Spinal cord (tissue), 10 donors: ENCODE measurements at places on chromosomes 3 and 15.

DNA sequence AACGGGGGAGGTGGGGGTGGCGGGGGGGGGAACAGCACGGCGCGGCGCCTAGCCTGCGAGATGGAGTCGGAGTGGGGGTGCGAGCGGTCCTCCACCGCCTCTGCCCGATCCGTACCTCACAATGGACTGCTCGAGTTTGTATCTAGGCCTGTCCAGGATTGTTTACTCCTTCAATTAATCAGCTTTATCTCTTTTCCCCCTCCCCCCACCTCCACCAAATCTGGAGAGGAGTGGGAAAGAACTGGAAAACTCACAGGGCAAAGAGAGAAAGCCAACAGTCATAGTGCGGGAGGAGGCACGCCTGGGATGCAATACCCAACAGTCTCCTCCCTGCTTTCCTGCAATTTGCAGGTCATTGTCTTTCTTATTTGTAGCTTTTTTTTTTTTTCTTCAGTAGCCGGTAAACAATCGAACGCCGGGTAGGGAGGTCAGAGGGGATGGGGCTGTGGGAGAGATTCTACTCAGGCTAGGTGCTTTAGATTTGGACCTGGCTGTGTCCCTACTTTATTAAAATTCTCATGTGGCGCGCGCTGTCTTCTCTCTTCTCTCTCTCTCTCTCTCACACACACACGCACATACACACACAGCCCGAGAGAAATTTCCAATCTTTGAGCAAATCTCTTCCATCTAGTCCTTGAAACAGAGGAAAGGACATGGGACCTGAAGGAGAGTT, 6.9 kb upstream of the MEIS2 start:
- no peak for DNase-seq

DNA sequence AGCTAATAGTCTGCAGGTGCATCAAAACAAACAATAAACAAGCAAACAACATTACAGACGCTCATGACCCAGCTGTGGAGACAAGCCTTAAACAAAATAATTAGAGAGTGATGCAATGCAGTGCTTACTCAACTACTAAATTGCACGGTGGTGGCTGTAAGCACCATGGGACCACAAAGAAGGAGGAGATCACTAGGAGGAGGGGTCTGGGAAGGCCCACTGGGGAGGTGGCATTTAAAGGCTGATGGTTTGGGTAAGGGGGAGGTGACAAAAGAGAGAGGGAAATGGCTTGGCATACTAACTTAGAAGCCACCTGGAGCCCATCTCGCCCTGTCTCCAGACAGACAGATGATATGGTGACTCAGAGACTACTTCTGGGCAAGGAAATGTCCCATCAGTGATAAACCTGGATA, 516.7 kb downstream of the FOXP1 start:
- DNase-seq: no peak

DNA sequence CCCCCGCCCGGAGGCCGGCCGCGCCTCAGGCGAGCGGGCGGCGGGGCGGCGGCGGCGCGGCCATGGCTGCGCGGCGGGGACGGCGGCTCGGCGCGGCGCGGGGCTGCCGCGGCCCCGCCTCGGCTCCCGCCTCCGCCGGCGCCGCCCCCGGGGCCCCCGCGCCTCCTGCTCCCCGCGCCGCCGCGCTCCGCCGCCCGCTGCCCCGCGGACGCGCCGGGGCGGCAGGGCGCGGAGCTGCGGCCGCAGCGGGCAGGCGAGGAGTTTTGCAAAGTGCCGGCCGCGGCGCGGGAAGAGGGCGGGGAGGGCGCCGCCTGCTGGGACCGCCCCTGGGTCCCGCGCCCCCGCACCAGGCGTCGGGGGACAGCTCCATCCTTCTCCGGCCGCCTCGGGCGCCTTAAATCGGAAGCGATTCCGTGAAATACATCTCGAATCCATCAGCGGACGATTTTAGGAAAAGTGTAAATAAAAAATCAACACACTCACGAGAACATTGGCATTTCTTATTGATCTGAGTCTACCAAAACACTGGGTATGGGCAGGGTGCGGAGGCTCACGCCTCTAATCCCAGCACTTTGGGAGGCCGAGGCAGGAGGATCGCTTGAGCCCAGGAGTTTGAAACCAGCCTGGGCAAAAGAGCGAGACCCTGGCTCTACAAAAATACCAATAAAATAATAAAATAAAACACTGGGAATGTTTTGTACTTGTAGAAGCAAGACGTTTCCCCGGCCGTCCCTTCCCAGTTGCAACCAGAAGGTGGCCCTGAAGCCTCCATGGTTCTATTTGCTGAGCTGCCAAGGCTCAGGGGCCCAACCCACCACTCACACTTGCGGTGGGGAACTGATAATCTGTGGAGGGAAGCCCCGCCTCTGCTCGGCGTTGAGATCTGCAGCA, 136.9 kb downstream of the NUP210 start:
- DNase-seq: peak; percentile 40

DNA sequence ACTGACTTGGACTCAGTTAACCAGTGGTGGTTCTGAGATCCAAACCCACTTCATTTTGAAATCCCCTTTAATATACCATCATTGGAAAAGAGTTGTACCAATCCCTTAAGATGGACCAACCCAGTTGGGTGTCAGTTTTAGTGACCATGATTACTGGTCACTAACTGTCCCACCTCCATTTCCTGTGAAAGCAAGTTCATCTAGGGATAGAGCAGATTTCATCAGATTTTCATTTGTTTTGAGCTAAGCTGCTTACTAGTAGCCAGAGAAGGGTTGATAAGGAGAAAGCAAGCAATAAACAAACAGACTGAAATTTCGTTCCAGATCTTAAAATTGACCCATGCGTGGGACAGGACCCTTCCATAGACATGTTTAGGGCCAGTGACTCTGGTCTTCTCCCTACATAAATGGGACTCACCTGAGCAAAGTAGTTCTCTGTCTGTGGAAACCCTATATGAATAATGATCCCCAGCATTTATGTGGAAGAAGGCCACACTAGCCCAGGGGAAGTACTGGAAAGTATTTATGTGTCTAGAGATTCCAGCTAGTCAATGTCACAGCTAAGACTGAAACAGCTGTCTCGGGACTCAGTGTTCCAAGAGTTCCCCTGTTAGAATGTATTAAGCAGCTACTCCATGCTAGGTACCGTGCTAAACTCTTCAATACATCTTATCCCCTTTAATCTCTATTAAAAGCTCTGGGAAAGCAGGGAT, 196.0 kb upstream of the BCL6 start:
- DNase-seq: no peak

GRCh38 chr3:183259621-183260020, 6.6 kb downstream of the B3GNT5 start:
- DNase-seq: no peak

- no peak for DNase-seq
Observed at GRCh38 chr15:93359060-93359408, 270.0 kb upstream of the RGMA start.

GRCh38 chr15:92499731-92500530, 106.2 kb downstream of the ST8SIA2 start:
- peak; percentile 45 for DNase-seq

DNA sequence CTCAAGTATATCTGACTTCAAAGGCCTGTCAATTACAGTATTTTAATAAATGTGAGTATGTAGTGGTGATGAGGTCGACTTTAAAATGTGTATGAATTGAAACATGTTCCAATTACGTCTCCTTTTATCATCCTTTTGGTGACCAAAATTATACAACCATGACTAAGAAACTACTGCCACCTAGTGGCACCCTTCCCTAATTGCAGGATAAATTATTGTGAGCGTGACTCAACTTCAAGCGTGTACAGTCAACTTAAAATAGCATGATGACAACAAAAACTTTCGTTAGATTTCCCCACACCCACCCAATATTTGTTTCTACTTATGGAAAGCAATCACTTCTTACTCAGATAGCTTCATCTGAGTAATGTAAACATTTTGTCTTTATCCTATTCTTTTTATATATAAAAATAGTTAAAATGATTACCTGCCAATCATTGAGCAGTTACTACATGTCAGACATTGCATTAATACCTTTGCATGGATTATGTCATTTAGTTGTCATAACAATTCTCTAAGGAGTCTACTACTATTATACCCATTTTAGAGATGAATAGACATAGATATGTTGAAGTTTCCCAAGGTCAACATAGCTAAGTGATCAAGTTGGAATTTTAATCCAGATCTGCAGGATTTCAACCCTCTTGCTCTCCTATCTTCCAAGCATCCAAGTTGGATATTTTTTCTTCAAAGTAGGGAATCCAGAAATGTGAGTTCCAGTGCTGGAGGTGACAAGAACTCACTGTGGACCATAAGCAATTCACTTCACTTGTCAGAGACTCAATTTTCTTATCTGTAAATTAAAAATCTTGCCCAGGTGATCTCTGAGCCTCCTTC, 106.0 kb downstream of the MEX3B start:
- DNase-seq: no peak

- DNase-seq: peak; percentile 76
Observed at GRCh38 chr15:71691458-71692417, 118.6 kb upstream of the NR2E3 start.

GRCh38 chr15:62624547-62625378, 417.8 kb upstream of the TPM1 start:
- no peak for DNase-seq

DNA sequence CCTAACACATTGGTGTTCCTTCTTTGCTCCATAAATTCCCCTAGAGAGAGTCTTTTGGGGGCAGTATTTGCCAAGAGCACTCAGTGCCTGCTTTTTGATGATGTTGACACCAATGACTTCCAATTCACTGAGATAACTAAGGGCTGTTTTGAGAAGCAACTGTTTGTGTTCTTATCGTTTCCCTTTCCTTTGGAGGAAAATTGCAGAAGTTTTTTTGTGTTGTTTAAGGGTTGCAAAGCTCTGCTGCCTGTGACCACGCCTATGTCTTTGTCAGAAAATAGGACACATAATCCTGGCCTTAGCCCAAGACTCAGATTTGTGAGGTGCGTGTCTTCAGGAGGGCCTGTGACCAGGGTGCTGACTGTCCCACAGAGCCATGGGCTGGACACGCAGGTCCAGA, 99.6 kb downstream of the FAM43A start:
- DNase-seq: no peak

GRCh38 chr15:88301311-88301710, 44.8 kb upstream of the NTRK3 start:
- DNase-seq: no peak
